Effector memory CD4-positive, alpha-beta T cell (primary cell): ENCODE measurements at places on chromosomes 5 and 9.

GRCh38 chr5:149830579-149830978 lies 100.5 kb downstream of the PPARGC1B start:
- no peak for DNase-seq

DNA sequence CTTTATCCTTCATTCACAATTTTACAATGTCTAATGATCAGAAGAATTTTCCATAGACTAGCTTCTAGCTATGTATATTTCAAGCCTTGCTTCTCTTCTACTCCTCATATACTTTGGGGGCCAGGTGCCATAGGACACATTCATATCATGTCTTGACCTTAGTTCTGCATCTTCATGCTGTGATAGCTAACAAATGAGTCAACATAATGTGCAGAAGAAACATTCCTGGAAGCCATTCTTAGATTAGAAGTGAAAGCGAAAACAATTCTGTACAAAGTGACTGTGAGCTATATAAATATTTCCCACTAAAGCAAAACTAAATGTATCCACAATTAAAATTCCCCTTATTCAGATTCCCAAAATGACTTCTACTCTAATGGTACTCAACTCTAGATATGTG lies 320.2 kb upstream of the NREP start:
- no peak for DNase-seq

DNA sequence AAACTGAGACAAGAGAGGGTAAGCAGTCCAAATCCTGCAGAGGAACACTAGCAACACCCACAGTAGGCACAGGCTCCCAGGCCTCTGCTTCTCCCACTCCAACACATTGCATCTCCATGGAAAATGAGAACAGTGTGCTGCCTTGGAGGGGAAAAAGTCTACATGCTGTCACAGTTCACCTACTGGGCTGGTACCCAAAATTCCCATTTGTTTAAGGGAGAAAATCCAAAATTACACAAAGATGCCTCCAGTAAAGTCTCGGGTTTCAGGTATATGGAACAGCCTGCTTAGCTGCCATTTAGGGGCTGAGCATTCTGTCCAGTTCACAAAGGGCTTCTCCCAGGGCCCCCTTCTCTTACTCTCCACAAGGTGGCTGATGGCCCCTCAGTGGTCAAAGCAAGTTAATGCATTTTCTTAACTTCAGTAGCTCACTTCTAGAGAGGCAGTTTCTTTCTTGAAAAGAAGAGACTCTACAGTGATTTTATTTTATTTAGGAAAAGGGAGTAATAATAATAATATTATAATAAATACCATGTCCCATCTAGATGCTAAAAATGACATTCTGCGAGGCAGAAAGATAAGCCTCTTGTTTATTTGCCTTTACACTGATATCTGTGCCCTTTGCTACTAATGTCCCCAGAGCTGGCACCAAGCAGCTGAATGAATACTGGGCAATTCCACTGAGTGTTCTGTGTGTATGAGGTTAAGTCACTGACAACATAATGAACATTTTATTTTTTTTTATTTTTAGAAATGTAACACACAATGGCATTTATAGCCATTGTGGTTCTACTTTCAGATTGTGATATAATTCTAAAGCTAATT lies 89.4 kb downstream of the RGS7BP start:
- no peak for DNase-seq

- DNase-seq: no peak
Observed at GRCh38 chr5:6261668-6262067, 116.7 kb downstream of the MED10 start.

GRCh38 chr5:10069637-10070313 lies 179.9 kb downstream of the ATPSCKMT start:
- DNase-seq: no peak

DNA sequence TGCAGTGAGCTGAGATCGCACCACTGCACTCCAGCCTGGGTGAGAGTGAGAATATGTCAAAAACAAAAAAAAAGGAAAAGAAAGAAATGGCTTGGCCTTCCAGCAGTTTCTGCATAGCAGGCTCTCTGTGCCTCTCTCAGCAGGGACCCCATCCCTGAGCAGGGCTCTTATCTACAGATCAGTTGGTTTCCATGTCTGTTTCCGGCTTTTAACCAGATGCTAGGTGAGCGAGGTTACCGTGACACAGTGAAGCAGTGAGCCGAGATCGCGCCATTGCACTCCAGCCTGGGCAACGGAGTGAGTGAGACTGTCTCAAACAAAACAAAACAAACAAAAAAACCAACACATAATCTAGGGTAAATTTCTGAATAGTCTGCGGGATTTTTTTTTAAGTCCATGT lies 51.4 kb downstream of the COL5A1 start:
- DNase-seq: no peak

DNA sequence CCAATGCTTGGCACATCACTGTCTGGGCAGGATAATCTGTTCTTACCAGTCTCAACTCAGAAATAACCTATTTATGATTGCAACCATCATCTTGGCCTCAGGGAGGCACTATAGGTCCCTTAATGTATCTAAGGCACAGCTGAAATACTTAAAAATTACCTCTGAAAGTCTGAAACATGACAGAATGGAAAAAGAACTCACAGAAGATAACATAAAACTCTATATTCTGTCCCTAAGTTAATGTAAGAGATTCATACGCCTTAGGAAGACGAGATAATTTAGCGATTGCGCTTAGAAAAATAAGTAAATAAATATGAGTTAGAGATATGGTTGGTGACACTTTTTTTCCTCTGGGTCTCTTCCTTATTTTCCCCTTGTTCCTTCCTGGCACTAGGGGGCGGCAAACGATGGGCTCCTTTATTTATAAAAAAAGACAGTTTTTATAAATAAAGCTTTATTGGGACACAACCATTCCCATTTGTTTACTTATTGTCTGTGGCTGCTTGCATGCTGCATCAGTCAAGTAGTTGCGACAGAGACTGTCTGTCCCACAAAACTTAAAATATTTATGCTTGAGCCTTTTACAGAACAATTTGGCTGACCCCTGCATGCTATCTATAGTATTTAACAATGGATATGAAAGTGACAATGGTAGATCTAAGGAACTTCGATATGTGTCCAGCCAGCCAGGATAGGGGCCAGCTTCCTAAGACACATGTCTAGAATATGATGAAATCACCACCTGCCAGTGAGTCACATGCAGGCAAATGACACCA lies 79.6 kb downstream of the PDE4D start:
- no peak for DNase-seq
